ENCODE measurements at places on chromosomes 1 and 21.

DNA sequence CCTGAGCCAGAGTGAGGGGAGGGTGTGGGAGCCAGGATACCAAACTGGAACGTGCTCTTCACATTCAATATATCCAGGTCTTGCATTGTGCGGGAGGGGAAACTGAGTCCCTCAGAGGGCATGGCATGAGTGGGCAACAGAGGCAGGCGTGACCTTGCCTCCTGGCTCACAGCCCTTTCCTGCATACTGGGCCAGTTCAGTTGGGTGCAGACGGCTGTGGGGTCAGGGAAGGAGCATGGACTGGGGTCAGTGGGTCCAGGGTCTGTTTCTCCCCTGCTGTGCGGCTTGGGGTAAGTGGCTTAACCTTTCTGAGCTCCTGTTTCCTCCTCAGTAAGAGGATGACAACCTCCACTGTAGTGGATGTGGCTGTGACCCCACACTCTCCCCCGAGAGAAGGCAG is 16.6 kb downstream of the SERINC2 start:
- no peak for DNase-seq

DNA sequence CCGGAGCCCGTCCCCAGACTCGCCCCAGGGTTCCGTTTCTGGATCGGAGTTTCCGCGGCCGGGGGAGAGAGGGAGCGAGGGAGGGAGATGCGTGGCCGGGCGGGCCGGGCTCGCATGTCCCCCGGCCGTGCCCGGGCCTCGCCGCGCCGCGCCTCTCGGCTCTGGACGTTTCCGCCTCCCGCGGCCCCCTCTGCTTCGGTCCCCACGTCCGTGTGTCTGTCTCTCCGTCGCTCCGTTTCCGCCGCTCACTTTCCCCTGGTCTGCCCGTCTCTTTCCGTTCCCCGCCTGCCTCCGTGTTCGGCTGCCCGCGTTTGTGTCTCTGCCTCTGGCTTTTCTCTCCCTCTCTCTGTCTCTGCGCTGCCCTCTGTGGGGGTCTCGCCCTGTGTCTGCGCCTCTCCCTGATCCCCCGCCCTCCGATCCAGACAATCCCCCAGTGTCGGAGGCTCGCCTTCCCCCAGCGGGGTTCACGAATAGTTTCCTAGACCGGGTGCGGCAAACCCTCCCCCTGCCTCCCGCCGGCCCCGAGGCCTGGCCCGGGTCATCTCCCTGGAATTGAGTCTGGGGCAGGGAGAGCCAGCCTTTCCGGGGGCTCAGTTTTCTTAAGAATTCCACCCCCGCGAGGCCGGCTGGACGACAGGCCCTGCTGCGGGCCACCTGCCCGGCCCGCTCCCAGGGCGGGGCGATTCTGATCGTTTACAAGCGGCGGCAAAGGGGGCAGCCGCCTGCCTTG is 735 bp downstream of the NBL1 start:
- DNase-seq: peak; percentile 58

- no peak for DNase-seq
These were observed 11.8 kb upstream of the FASLG start for GRCh38 chr1:172647110-172647564.

- no peak for DNase-seq
These were observed 249.4 kb downstream of the NPHP4 start for GRCh38 chr1:5742801-5743200.

GRCh38 chr21:39851002-39851618 is 16.1 kb upstream of the PCP4 start:
- DNase-seq: no peak

DNA sequence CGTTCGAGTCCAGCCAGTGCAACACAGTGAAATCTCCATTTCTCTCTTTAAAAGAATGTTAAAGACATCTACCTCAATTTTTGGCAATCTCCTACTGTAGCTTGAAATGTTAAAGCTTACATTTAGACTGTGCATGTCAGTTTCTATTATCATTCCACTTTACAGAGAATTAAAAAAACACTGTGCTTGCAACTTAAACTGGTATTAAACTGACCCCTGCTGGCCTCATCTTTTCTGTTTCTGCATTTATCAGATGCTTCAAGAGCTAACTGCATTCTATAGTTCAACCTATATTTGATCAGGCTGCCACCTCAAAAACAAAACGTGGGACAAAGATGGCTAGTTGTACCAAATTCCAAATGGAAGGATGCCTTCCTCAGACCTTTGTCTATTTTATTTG is 226.5 kb downstream of the SMYD3 start:
- DNase-seq: peak; percentile 30

Data from NCI-H82 (cell line).